ENCODE measurements at places on chromosomes 3 and 15.

DNA sequence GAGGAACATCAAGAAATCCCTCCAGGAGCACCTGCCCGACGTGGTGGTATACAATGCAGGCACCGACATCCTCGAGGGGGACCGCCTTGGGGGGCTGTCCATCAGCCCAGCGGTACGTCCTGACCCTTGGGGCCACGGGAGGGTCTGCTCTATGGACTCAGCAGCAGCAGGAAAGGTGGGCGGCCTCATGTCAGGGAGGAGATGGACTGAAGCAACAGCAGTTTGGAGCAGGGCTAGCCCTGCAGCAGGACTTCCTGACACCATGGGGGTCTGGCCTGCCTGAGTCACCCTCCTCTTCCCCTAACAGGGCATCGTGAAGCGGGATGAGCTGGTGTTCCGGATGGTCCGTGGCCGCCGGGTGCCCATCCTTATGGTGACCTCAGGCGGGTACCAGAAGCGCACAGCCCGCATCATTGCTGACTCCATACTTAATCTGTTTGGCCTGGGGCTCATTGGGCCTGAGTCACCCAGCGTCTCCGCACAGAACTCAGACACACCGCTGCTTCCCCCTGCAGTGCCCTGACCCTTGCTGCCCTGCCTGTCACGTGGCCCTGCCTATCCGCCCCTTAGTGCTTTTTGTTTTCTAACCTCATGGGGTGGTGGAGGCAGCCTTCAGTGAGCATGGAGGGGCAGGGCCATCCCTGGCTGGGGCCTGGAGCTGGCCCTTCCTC, 24.2 kb downstream of the HDAC11 start:
- no peak for DNase-seq

GRCh38 chr3:193948459-193948858, 187.5 kb upstream of the HES1 start:
- no peak for DNase-seq

DNA sequence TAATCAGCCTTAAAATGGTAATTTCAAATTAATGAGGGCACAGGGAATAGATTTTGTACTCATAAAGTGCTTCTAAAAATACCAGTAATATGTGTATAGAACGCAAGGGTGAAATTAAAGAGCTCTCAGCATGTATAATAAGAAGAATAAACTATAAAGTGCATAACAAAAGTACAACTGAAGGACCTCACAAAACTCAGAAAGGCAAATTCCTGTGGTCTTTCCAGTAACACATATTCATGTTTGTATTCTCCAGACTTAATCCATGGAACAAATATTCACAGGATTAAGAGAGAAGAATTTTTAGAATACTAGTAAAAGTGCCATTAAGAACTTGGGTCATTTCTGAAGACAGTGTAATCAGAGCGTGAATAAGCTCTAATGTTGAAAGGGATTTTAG, 646.3 kb downstream of the CADM2 start:
- DNase-seq, result no peak

DNA sequence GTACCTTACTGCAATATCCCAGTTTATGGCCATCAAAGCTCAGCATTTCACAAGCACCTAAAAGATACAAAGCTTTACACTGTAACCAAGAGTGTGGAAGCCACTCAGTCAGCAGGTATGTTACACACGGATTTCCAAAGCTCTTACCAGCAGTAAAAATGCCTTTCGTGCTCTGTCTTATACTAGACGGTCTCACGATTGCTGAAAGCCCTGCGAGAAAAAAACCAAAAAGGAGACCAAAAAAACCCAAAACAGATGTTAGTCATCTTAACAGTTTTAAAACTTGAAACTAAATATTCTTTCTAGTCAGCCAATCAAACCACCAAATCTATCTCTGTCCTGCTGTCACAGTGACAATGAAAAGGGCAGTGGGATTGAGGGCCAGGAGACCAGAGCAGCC, 39.0 kb downstream of the TAMM41 start:
- no peak for DNase-seq

DNA sequence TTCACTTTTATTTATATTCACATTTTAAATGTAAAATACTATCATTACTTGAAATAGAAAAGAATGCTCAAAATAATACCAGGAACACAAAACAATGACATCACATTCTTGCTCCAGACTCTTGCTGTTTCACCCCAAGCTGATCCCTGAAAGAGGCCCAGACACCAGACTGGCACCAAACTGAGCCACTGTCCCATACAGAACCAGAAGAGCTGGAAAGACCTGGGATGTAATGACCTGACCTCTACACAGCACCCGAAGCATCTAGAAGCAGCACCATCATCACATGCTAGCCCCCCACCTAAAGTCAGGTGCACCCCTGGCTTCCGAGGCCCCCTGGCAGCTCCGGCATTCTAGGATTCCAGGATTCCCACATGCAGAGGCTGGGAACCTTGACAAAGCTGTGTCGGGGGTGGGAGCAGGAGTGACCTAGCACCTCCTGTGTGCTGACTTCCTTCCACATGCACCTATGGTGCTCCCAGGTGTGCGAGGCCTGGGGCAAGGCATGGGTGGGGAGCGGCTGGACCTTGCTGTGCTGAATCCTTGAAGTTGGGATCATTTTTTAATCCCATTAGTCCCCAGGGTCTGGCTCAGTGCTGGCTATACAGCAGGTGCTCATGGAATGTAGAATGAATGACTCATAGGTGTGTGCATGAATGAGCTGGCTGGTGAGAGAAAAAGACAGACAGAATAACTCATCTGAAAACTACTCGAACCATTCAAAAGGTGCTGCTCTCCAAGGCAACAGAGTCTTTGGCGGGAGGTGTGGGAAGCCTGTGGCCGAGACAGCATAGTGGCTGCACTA, 144.7 kb upstream of the IQSEC1 start:
- peak; percentile 27 for DNase-seq

- no peak for DNase-seq
Measured at GRCh38 chr3:119601154-119601553, 3.5 kb downstream of the PLA1A start.

Measured in astrocyte of the cerebellum (primary cell).